Fibroblast of skin of abdomen (primary cell): ENCODE measurements at places on chromosomes 6 and 20.

- no peak for DNase-seq
Measured at GRCh38 chr6:112717856-112718255, 370.7 kb downstream of the RFPL4B start.

- DNase-seq, result no peak
Measured at GRCh38 chr6:10528158-10528981, 7.2 kb downstream of the GCNT2 start.

DNA sequence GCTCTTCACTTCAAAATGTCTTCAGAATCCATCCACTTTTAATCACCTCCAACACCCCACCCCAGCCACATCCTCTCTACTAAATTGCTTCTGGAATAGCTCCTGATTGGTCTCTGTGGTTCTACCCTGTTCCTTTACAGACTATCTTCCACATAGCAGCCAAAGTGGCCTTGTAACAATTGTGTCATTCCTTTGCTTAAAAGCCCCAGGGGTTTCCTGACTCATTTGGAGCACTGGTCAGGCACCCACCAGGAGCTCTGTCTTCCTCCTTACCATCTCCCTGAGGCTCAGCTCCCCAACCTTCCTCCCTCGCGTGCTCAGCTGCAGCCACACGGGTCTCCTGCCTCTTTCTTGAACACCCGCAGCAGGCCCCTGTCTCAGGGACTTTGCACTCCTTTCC, 126.8 kb downstream of the HIVEP1 start:
- DNase-seq, result no peak

GRCh38 chr6:107957308-107957908, 600 bp downstream of the SEC63 start:
- peak; percentile 77 for DNase-seq

DNA sequence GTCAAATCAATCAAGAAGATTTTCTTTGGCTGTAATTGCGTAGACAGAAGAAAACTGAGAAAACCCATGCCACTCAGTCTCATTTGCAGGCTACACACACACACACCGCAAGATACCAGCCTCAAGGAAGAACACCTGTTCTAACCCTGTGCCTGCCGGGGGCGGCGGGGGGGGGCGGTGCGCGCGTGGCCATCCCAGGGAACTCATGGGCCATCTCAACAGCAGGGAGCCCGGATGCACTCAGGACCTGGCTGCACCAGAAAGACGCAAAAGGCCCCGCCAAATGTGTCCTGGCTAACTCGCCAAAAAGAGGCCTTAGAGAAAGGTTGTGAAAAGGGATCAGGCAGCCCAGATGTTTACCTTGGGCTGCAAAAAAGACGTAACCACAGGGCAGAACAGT, 2.1 kb downstream of the B3GAT2 start:
- DNase-seq, result no peak

- peak; percentile 85 for DNase-seq
Measured at GRCh38 chr6:45843848-45844521, 171.7 kb downstream of the CLIC5 start.

DNA sequence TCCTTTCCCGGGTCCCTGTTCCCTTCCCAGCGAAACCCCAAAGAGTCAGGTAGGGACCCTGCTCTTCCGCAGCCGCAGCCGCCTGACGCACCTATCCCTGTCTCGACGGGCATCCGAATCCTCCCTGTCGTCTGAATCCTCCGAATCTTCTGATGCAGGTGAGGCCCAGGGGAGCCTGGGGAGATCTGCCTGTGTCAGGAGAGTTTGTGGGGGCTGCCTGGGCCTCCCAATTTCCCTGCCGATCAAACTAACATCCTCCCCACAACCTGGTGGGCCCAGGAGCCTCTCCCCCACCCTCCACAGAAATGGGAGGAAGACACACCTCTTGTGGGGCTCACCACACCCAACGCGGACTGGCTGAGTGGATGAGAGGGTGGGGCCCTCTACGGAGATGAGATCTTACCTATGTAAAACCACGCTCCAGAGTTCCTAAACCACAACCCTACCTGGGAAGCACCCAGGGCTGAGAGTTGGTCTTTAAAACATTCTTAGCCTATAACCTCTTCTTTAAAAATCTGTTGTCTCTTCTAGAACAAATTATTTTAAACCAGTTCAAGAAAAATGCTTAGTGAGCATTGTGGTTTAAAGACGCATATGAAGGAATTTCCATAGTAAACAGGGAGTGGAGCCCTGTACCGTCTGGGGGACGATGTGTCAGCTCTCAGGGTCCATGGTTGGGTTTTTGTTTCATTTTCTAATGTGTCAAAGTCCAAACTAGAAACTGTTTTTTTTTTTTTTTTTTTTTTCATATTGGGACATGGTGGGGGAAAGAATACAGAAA, 1.7 kb downstream of the CDC25B start:
- no peak for DNase-seq
